ENCODE measurements at places on chromosomes 5 and 9.

- no peak for DNase-seq
Measured at GRCh38 chr9:81804306-81804705, 115.0 kb upstream of the TLE1 start.

GRCh38 chr9:14868772-14869583 is 41.2 kb downstream of the FREM1 start:
- DNase-seq = no peak

- DNase-seq = no peak
Measured at GRCh38 chr5:141602606-141603005, 16.2 kb downstream of the DIAPH1 start.

GRCh38 chr5:24623031-24623430 is 21.7 kb downstream of the CDH10 start:
- DNase-seq = no peak

DNA sequence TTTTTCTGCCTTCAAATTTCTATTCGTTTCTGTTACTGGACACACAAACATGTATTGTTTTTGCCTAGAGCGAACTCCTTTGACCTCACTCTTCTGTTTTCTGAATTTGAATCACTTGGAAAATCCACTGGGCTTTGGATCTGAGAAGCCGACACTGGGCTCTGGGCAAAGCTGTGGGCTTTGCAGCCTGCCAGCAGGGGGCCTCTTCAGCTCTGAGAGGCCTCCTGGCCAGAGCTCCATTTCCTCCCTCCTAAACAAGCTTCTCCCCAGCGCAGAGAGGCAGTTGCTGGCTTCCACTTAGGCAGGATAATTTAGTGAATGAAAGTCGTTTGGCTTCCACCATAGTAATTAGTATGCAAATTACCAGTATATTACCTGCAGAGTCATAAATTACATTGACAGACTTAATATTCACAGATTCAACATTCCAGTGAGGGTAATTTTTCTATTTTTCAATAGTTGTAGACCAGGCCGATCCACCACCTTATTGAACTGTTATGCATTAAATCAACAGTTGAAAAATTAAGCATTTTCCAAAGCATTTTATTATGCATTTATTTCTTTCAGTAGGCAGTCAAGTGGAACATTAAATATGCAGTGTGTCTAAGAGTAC is 104.0 kb upstream of the ZNF366 start:
- peak; percentile 88 for DNase-seq

DNA sequence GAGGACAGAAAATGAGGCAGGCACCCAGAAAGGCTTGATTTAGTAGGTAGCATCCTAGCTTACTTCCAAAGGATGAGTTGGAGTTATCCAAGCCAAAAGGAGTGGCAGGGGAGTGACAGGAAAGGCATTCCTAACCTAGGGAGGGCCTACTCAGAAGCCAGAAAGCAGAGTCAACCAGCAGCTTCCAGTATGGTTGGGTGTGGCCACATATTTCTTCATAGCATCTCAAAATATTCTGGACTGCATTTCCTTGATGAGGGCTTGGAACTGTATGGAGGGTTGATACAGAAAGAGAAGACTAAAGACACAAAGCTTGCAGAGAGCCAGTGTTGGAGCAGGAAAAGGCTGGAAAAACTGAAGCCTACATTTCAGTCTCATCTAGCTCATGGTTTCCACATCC is 656.8 kb upstream of the DMAC1 start:
- no peak for DNase-seq

- DNase-seq = peak; percentile 70
Measured at GRCh38 chr5:67165526-67166459, 30.8 kb downstream of the CD180 start.

- DNase-seq = no peak
Measured at GRCh38 chr5:1161108-1161832, 40.1 kb upstream of the SLC6A19 start.

- DNase-seq = no peak
Measured at GRCh38 chr5:40171971-40172370, 507.7 kb upstream of the PTGER4 start.

- DNase-seq = no peak
Measured at GRCh38 chr5:176594554-176594953, 15.4 kb downstream of the GPRIN1 start.

Data from dorsolateral prefrontal cortex (tissue), 122 donors.